ENCODE measurements at places on chromosomes 13 and 19.

GRCh38 chr13:101155920-101156319 lies 260.4 kb downstream of the NALCN start:
- no peak for DNase-seq

GRCh38 chr19:41541990-41542584 lies 33.9 kb upstream of the CEACAM21 start:
- DNase-seq, result no peak

DNA sequence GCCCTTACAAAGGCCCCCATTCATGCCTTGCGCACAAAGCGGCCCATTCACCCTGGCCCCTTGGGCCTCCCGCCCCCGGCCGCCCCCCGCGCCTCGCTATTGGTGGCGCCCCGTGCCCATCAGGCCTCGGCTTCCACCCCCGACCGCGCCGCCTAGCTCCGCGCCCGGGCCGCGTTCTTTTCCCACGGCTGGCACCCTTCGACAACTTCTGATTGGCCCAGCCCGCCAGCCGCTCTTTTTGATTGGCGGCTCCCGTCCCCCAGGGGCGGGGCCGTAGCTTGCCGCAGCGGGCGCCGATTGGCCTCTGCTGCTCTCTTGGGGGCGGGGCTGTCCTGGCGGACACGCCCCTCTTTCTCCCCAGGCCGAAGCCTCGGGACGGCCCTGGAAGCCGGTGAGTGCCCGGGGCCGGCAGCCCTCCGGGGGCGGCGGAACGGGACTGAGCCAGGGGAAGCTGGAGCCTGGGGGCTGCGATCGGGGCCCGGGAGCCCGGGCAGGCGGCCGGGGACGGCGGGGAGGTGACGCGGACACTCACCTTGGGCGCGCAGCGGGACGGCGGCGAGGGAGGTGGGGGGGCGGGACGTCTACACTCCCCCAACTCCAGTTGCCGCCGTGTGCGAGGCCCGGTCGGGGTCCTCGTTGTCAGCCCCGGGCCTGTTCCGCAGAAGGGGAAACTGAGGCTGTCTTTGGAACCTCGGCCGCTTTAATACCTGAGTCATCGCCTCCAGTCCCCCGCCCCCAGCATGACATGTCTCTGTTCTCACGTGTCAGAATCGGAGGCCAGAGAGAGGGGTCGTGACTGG lies at the start of gene MYH14:
Gene MYH14 (plus strand): TSS at position 342 of the 800 bp plus-strand sequence. CDS start 6,744 bp downstream, outside the sequence.
- no peak for DNase-seq

DNA sequence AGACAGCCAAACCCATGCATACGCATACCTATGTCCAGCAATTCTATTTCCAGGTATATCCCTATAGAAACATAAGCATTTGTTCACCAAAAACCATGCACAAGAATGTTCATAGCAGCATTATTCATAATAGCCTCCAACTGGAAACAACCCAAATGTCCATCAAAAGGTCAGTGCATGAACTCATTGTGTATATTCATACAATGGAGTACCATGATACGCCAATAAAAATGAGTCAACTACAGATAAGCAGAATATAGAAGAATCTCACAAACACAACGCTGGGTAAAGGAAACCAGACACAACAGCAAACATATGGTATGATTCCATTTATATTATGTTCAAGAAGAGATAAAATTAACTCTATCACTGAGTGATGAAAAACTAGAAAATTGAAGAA lies 23.8 kb downstream of the DEDD2 start:
- DNase-seq, result no peak

DNA sequence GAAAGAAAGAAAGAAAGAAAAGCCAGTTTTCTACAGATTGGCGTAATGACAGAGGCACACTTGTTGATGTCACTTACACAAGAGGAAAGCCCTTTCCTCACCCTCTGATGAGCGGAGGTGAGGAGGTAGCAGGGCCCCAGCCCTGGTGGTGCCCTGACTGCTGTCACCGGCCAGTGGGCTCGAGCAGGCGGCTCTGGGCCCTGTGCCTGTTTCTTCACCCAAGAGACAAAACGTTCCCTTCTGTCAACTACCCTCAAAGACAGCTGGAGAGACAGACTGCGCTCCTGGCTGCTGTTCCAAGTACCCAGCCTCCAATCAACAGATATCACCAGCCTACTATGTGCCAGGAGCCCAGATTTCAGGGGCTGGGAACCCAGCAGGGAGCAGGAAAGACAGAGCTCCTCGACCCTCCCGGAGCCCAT lies 10.1 kb downstream of the EPS15L1 start:
- DNase-seq, result no peak

- no peak for DNase-seq
Measured at GRCh38 chr13:40024967-40025714, 369.7 kb downstream of the COG6 start.

- DNase-seq, result no peak
Measured at GRCh38 chr13:20901668-20902437, 693 bp downstream of the XPO4 start.

- no peak for DNase-seq
Measured at GRCh38 chr13:68050761-68051160, 820.6 kb upstream of the PCDH9 start.

DNA sequence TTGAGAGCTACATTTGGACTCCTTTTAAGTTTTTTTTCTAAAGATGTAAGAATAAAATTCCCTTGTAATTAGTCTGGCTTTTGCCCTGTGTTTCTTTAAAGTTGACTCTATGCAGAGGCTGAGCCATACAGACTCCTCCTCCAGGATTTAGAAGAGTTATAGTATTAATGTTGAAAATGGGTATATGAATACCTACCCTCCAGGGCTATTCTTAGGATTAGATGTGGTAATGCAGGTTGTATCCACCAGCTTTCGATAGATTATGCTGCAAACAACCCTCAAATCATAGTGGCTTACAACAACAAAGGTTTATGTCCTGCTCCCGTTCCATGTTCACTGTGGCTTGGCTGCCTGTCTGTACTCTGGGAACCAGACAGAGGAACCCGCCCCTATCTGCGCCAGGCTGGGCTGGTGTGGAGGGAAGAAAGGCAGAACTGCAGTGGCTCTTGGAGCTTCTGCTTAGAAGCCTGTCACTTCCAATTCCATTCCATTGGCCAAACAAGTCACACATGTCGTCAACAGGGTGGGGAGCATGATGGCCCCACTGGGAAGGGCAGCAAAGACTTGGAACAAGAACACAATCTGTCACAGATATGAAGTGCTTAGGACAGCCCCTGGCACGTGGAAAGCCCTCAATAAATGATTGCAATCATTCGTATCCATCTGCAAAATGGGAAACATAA lies 290.8 kb downstream of the FOXO1 start:
- no peak for DNase-seq

Measured in GM04504 (cell line).